Neural progenitor cell (in vitro differentiated cells): ENCODE measurements at places on chromosomes 2 and 18. TPM values are rescaled to one million over a fixed set of nuclear protein-coding genes. Genes with fewer than 3 reads are reported as not detected.

Gene STON1
- total RNA-seq: 36.7 and 51.7 TPM in 2 replicates

GRCh38 chr2:206045251-206045650 is 40.7 kb downstream of the INO80D start:
- no peaks in the 10 kb centered on the region for H3K27me3 ChIP-seq
- no peak overlapping the region for H3K4me3 ChIP-seq
- H3K4me1 ChIP-seq: no peaks in the 10 kb centered on the region
- no peak overlapping the region for H3K27ac ChIP-seq
- no peak for DNase-seq
- no peaks in the 10 kb centered on the region for H3K36me3 ChIP-seq

Gene KIF3C
- total RNA-seq: 13.2 and 25.9 TPM in 2 replicates

DNA sequence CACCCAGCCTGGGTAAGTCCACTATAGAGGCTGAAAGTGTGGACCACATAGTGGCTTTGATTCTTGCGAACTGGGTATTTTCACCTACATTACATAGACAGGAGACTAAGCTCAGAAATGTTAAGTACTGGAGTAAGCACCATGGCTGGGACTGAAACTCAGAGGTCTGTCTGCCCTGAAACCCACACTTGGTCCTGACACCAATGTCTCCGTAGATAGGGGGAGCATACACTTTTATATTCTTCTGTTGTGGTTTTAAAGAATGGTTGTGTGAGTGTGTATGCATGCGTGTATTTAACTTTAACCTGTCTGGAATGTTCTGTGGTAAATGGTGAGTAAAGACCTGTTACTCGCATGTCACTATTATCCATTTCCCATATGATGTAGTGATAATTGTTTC is 10.3 kb upstream of the NPPC start:
- H3K27ac ChIP-seq: no peak overlapping the region
- H3K36me3 ChIP-seq: no peaks in the 10 kb centered on the region
- no peak for DNase-seq
- H3K27me3 ChIP-seq: no peaks in the 10 kb centered on the region

Gene STRADB
- 64.0 and 79.4 TPM in 2 replicates for total RNA-seq
